ENCODE measurements at places on chromosomes 1 and 21. TPM values are rescaled to one million over a fixed set of nuclear protein-coding genes. Genes with fewer than 3 reads are reported as not detected.

Gene MYOG
- total RNA-seq, result not detected

Gene OR2M3
- not detected for total RNA-seq

Gene GPR25
- not detected for total RNA-seq

Gene ENO1
- 444 TPM for total RNA-seq

Gene SH2D5
- 0.53 TPM for total RNA-seq

Gene TMCC2
- total RNA-seq, result 5.0 TPM

Gene WDR47
- 12.1 TPM for total RNA-seq

Gene MCOLN3
- 23.7 TPM for total RNA-seq

DNA sequence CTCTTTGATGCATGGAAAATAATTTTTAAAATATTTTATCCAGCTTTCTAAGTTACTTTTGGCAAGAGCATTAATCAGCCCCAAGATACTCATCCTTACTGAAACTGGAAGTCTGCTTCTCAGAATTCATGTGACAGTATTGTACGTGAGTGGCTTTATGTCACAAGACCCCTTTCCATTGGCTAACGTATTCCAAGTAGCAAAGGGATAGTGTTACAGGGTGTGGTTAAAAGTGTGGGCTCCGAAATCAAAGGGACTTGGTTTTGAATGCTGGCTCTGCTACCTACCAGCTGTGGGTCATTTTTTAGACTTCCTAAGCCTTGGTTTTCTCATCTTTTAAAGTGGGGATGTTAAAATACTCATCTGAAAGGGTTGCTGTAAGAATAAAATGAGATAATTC is 91.7 kb downstream of the RHOU start:
- DNase-seq, result no peak

DNA sequence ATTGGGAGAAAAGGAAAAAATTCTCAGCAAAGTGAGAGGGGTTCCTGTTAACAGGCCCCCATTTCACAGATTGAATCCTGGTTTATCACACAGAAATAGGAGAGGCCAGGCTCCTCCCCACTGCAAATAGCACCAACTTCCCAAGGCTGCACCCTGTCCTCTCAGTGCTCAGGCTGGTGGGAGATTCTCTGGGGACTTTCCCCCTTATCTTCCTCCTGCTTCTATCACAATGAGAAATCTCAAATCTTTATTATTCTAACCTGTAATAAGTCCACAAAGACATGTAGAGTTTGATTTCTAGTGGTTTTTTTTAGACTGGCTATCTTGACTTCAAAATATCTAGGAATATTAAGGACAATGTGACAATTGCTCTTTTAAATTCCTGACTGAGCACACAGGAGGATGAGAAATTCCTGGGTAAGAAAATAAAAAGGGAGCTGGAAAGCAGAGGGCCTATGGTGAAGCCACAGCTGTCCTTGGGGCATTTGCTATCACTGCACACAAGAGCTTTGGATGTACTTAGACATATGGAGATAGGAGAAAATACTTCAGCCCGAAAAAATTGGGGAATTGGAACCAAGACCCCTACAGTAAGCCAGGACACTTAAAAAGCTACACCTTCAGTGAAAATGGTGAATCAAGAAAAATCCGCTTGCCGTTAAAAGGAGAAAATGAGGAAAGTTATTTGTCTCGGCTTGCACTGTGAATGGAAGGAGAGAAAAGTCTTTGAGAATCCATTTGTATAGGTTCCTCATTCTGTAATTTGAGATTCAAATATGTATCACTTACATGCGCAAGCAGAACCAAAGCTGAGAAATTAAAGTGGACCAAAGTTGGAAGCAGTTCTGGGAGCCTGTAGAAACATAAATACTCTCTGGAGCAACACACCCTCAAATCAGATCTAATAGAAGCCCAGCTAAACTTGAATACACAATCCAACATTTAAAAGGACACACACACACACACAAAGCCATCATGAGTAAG is 65.9 kb upstream of the C1orf105 start:
- DNase-seq, result no peak

GRCh38 chr1:229625071-229625914 is 629 bp downstream of the TAF5L start:
- peak; percentile 54 for DNase-seq

- no peak for DNase-seq
Observed at GRCh38 chr1:162185314-162186025, 116.0 kb downstream of the NOS1AP start.

- no peak for DNase-seq
Observed at GRCh38 chr1:75765697-75766355, 20.2 kb upstream of the RABGGTB start.

- no peak for DNase-seq
Observed at GRCh38 chr1:225361176-225361575, 66.7 kb downstream of the LBR start.

DNA sequence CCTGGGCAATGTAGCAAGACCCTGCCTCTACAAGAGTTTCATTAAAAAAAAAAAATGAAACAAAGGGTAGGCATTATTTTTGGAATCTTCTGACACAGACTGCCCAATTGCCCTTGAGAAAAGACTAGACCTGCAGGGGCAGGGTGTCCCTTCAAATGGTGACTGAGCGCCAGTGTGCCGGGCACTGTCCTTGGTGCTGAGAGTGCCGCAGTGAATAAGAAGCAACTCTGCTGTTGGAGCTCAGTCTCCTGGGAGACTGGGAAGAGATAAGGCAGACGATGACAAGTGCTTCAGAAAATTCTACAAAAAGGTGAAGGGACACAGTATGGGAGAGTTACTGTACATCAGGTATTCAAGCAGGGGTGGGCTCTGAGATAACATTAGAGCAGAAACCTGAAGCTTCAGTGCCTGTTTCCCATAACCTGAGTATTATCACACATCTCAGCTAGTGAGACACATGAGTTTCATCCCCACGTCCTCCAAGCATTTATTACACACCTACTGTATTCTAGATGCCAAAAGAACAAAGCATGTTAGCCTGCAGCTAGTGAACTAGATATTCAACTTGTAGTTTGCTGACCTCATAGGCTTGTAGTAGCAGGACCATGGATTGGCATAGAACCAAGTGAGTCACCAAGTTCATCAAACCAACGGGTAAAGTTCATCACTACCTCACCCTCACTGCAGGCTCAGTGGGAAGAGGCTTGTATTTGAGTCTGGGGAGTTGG is 18.4 kb upstream of the RPL11 start:
- DNase-seq, result peak; percentile 62

DNA sequence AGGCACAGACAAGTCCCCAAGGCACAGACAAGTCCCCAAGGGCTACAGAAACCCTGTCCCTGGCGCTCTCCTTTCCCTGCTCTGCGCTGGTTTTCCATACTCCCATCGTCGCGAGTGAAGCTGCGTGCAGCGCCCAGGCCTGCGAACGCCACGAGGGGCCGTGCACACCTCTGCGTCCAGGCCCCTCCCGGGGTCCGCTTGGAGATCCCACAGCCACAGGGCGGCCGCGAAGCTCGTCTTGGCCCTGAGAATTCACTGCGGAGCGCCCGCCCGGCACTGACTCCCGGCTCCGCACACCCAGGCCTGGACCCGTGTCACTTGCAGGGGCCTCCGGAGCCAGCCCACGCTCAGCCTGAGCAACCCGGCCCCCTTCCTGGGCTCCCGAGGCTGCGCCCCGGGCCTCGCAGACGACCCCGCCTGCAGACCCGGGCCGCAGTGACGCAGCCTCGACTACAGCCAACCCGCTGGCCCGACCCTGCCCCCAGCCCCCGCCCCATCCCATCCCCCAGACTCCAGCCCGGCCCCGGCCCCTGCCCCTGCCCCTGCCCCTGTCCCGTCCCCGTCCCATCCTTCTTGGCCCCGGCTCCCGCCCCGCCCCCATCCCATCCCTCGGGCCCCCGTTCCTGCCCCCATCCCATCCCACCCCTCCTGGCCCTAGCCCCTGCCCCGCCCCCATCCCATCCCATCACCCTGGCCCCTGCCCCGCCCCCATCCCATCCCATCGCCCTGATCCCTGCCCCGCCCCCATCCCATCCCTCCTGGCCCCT is 841 bp downstream of the POFUT2 start:
- DNase-seq, result no peak

DNA sequence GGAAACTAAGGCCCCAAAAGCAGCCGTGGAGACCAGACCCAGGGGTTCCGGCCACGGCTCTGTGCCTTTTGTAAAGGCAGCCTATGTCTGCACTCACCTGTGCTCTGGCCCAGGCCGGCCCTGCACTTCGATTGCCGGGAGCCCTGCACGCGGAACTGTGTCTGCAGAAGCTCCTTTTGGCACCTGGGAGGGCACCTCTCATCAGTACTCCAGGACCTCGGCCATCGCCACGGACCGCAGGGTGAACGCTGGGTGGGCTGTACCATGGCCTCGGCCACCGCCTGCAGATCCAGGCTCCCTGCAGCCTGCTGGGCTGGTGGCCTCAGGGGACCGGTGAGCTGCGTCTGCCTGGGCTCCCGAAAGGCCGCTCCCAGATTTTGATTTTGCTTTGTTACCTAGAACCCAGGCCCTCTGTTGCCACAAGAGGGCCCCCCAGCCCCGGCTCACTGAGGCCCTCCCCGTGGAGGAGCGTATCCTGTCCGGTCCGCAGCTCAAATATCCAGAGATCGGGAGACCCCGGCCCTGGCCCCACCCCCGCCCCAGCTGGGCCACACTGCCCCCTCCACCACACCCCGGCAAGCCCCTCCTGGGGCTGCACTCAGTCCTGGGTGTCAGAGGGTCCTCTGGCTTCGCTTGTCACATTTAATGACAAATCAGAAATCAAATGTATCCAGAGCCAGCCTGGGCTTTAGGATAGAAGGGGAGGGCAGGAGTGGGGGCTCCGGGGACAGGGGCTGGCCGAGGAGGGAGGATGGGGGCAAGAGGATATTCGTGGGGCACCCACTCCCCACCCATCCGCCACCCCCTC is 60.2 kb upstream of the PDE9A start:
- peak; percentile 55 for DNase-seq

DNA sequence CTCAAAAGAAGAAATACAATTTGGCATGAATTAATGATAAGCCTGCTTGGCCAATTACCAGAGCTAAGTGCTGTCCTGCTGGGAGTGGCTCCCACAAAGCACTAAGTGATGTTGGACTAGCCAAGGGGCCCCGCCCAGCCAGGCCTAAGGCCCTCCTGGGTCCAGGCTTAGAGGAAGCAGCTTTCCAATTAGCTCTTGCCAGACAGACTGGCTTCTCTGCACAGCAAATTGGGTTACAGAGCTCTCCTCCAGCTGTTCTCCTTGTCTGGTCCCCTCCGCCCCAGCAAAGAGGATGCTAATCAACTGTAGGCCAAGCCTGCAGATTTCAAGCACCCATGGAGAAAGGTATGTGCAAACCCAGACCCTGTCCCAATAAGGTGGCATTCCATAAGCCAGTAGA is 151.9 kb downstream of the DMRTA2 start:
- no peak for DNase-seq

- no peak for DNase-seq
Observed at GRCh38 chr1:2112280-2112701, 62.1 kb downstream of the PRKCZ start.

- no peak for DNase-seq
Observed at GRCh38 chr1:6275826-6276782, 15.2 kb upstream of the GPR153 start.

DNA sequence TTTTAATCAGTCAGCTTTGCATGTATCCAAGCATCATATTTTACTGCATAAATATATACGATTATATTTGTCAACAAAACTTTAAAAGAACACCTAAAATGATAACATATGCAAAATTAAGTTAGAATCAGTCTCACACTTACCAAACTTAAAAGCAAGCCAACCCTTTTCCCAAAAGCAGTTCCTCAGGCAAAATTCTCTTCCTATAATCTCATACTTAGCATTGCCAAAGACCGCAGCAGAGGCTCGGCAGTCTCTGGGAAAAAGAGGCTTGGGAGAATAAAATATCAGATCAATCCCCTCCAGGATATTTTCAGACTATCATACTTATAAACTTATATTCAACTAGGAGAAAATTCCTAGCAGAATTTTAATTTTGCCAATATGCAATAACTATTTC is 93.2 kb upstream of the RGS18 start:
- no peak for DNase-seq

GRCh38 chr1:160400223-160400645 is at the start of gene VANGL2:
Gene VANGL2, plus strand, starts transcription at chr1:160400564. Its CDS starts 15,274 bp downstream, at chr1:160415838.
- DNase-seq, result peak; percentile 87

- DNase-seq, result no peak
Observed at GRCh38 chr1:14732728-14733047, 134.2 kb downstream of the KAZN start.

DNA sequence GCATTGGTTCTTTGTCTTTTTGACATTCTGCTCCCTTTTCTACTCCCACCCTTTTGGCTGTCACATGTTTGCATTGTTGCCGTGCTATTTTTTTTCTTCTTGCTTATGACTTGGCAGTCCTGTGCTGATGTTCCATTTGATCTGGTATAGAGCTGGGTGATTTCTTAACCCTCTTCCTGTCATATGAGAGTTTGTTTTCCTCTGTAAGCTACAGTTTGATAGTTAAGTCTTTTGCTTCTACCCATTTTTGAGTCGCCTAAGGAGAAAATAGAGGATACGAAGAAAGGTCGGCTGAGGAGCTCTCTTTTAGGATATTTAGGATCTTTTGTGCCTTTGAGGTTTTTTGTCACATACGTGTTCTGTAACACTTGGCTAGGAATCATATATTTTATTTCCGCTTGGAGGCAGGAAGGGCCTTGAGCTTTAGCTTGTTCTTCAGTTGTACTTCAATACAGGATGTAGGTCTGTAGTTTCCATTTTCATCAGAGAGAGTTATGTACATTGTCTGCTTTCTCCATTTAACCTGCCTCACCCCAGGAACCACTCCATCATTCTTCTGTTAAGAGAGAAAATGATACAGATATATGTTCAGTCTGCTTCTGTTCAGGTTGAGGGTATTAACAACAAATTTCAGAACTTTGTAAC is 150.7 kb downstream of the BACH1 start:
- DNase-seq, result no peak

DNA sequence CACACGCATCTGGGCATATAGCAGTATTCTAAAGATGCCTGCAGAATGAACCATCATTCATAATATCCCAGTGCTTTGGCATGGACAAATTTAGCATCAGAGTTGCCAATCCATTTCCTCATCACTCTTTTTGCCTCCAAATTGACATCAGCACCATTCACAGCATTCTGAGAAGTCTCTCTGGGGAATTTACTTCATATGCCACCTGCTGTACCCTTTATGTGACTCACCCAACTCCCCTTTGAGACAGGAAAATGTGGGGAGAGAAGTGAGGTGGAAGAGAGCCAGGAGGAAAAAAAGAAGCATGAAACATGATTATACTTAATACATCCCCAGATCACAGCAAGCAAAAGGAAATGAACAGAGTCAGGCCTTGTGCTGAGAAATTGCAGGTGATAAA is 37.4 kb downstream of the RAB3B start:
- no peak for DNase-seq

DNA sequence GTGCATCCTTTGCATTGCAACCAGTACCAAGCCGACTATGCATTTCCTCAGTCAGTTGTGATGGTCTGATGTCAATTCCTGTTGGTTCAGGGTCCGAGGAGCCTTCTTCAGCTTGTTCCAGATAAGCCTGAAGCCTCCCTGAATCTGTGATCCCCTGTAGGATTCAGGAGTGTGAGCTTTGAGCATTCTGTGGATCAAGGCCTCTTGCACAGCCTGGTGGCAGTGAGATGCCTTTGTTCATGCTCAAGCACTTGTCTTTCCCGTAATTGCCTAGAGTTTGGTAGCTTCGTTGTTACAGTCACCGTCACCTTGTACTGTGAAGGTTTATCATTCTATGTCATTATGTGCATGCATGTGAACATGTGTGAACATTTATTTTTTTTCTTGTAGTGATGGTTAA is 103.5 kb downstream of the PBX1 start:
- no peak for DNase-seq

Measured in progenitor cell of endocrine pancreas (in vitro differentiated cells).